ENCODE measurements at places on chromosomes 11 and 22.
A peak's percentile ranks its signal among the peaks of the same experiment; 100 is the strongest.

GRCh38 chr11:8586184-8586583 is 7.8 kb downstream of the STK33 start:
- no peak for DNase-seq

DNA sequence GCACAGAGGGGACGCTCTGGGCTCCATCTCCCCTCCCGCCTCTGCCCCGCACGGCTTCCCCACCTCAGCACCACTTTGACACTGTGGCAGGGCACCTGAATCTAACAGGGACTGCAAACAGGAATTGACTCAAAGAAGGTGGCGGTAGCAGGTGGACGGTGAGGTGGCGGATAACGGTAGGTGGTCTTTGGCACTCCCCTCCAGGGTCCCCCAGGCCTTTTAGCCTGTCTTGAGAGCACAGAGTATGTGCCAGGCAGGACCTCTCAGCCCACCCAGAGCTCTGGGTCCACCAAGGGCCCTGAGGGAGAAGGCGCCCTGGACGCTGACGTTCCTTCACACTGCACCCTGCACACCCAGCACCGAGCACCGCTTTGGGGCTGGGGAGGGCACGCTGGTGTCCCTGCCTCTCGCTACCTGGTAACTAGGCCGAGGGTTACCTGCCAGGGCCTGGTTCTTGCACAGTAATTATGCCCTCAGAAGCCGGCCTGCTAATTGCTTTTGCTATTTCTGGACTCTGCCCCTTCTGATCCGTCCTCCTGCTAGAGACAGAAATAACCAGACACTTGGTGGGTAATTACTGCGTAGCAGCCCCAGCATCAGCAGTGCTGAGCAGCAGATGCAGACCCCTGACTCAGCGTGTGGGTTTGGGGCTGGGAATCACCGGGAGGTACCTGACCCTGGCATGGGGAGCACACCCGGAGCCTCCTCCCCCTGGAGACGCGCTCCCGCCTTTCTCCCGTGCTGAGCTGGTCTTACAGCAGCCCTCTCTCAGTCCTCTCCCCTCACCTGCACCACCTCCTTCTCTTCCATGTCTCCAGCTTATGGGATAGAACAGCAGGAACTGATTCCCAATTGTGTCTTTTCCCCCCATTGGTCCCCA is 103.3 kb upstream of the B3GAT1 start:
- no peak for DNase-seq

- DNase-seq: peak; percentile 41
Measured at GRCh38 chr11:131674051-131674755, 303.8 kb downstream of the NTM start.

DNA sequence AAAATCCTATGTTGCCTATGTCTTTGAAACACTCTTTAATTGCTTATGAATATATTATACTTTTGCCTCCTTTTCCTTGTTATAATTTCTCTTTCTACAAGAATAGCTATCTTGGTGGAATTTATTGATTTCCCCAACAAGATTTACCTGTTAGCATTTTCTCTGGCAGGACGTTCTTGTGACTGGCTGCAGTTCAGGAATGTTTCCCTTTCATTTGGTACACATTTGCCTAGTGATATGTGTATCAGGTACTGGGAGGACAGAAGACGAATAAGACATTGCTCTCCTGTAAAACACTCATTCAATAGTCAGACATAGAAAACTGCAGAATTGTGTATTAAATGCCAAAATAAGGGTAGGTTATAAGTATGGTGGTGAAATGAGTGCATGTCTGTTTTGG is 279.9 kb downstream of the FAT3 start:
- DNase-seq: no peak

DNA sequence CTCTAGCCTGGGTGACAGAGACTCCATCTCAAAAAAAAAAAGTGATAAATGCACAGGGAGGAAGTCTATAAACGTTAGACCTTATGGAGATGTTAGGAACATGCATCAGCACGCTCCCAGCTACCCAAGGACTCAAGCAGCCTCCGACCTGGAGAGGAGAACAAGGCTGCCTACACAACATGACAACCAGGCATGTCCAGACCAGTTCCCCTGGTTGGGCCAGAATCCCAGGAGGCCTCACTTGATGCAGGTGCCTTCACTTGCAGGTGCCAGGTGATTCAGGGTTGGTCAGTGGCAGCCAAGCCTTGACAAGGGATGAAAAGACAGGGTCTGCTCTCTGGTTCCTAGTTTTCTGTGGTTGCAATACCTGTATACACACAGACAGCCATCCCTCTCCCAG is 5.9 kb downstream of the RANGAP1 start:
- DNase-seq: no peak

All from CD4-positive, alpha-beta T cell (primary cell).